Choroid plexus epithelial cell (primary cell): ENCODE measurements at places on chromosomes 2 and 18.
A peak's percentile ranks its signal among the peaks of the same experiment; 100 is the strongest.

GRCh38 chr2:172106108-172106961 lies 3.6 kb upstream of the DLX2 start:
- no peak for DNase-seq

DNA sequence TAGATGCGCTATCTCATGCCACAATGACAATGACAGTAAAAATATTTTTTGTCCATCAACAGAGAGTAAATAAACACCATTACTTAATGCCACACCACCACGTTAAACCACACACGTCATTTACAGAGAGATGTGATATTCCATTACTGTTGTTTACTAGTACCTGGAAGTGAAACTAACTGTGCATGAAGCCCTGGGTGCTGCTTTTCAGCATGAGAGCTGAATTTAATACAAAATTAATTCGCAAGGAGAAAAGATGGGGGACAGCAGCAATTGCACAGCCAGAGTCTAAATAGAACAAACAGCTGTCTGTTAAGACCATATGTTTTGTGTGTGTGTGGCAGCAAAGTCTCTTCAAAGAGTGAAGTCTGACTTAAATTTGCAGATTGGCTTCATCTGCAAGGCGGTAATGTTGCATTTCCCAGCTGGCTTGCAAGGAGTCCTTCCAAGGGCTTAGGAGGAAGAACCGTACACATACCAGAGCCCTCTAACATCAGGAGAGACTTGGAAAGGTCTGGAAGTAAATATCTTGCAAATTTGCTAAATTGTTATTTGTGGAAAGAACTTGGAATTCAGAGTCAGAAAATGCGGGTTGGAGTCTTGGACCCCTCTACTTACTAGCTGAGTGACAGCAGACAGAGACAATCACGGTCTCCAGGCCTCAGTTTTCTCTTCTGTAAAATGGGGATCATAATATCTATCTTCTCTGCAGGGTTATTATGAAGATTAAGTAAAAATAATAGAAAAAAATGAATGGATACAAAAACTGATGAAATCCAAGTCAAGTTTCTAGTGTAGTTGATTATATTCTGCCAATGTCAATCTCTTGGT lies 127.6 kb downstream of the ALPK2 start:
- DNase-seq: peak; percentile 27

GRCh38 chr2:152084076-152084475 lies 14.8 kb downstream of the CACNB4 start:
- no peak for DNase-seq

DNA sequence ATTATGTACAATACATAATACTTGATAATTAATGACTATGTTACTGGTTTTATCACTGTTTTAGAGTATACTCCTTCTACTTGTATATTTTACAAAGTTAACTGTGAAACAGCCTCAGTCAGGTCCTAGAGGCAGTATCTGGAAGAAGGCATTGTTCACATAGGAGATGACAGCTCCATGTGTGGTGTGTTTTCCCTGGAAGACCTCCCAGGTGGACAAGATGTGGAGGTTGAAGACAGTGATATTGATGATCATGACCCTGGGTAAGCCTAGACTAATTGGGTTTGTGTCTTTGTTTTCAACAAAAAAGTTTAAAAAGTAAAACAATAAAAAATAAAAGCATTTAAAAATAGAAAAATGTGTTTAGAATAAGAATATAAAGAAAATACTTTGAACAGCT lies 96.4 kb downstream of the TRIB2 start:
- no peak for DNase-seq

DNA sequence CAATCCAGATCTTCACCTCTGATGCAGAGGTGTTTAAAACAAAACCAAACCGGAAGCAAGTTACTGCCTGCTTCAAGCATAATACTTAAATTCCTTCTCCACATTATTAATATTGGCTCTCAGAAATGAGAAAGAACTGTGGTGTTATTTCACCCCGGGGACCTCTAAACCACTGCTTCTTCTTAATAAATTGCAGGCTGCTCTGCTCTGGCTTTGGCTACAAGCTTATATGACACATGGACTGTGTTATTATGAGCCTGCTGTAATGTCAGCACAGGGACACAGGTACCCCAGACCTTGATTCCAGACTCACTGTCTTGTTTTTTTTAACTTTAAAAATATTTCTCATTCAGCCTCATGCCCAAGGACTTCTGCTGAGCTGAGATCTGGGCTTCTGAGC lies 45.1 kb downstream of the ST6GAL2 start:
- DNase-seq: peak; percentile 21

DNA sequence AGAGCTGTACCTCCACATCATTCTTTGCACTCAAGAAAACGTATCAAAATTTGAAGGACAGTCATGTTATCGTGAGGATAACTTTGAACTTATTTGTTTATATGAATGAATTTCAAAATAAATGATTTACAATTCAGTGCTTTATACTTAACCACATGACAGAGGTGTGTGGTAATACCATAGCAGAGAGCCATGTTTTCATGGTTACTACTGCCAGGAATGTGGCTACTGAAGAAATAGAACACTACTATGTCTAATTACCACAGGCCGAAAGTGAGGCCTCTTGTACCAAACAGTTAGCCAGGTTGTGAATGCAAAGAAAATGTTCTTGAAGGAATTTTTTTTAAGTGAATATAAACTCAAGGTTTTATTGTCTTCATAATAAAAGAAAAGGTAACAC lies 49.2 kb downstream of the AAK1 start:
- DNase-seq: peak; percentile 67

- no peak for DNase-seq
These were observed 9.2 kb upstream of the SULT1C2 start for GRCh38 chr2:108279468-108279867.

DNA sequence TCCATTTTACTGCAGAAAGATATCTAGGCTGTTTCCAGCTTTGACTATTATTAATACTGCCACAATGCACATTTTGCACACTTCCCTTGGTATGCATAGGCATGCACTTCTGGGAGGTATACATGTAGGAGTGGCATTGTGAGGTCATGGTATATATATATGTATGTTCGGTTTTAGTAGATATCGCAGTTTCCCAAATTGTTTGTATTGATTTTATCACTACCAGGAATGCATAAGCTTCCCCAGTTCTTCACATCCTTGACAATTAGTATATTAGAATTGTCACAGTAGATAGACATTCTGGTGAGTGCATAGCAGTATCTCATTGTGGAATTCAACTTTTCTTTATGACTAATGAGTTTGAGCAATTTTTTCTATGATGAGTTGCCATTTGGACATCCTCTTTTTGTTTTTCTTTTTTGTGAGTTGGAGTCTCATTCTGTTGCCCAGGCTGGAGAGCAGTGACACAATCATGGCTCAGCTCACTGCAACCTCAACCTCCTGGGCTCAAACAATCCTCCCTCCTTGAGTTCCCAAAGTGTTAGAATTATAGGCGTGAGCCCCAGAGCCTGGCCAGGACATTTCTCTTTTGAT lies 4.2 kb upstream of the GRB14 start:
- DNase-seq: peak; percentile 50

DNA sequence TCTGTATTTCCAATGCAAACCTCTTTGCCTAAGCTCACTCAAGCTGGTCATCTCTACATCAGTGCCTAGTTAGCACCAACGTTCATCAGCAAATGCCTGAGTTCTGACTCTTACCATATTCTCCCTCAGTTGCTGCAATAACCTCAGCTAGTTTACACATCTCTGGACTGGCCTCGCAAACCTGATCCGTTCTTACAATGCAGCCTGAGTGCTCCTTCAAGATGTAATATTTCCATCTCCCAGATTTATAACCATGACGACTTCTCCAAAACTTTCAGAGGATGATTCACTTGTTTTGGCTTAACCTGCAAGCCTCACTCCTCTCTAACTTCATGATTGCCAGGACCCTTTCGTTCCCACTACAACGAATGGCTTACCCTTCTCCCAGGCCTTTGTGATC lies 69.7 kb downstream of the DIPK1C start:
- DNase-seq: no peak

- no peak for DNase-seq
These were observed 7.5 kb downstream of the C18orf32 start for GRCh38 chr18:49479381-49480137.

- no peak for DNase-seq
These were observed 27.5 kb downstream of the M1AP start for GRCh38 chr2:74620671-74621070.

DNA sequence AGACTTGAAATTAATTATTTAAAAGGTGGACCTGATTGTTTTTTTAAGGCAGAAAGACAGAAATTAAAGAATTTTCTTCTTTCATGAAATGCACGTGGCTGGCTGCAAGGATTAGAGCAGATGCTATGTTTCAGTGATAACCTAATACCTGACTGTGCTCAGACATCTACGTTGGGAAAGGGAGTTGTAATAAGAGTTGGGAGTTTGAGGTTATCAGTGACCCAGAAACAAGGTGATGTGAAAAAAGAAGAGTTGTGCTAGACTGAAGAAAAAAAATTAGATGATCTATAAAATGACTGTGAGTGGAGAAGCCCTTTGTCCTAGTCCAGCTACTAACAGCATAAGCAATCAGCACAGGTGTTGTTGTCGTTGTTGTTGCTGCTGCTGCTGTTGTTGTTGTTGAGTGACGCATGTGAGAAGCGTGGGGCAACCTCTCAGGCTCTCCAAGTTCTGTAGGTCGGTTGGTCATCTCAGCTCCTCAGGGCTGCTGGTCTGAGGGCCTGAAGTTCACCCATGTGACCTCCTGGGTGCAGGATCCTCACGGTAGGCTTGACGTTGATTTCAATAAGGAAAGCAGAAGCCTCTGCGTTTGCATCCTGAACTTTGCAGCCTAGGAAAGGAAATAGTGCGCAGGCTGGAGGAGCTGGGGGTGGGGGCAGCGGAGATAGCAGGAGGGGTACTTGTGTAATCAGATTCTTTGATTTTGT lies 7.6 kb downstream of the POU3F3 start:
- no peak for DNase-seq

GRCh38 chr2:96636551-96637171 lies 1.5 kb downstream of the KANSL3 start:
- peak; percentile 28 for DNase-seq

DNA sequence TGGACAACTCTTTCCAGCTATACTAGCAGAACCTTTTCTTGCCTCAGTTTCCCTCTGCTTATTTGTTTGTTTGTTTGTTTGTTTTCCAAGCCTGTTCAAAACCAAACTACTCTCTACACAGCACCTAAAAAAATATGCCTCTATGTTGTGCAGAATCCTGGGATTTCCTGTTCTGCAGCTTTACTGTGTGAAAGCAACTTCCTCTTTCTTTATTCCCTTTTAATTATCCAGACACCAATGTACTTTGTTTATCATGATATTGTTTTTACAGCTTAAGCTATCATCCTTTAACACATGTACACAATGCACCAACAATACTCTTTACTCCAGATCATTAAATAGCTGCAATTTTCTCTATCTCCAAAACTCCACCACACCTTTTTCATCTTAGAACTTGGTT lies 259.5 kb downstream of the EPHA4 start:
- no peak for DNase-seq

DNA sequence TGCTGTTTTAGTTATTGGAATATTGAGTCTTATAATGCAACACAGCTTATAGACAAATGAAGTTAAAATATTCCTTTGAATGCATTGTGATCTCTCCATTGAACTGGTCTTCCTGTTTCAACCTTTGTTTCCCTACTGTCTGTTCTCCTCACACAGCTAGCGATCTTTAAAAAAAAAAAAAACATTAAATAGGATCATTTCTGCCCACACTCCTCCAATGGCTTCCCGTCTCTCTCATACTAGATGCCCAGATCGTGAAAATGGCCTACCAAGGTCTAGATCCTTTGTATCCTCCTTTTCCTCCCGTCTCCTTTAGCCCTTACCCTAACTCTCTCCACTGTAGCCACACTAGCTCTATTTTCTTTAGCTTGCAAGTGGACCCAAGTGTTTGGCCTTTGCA lies 2.4 kb downstream of the FAM171B start:
- no peak for DNase-seq

DNA sequence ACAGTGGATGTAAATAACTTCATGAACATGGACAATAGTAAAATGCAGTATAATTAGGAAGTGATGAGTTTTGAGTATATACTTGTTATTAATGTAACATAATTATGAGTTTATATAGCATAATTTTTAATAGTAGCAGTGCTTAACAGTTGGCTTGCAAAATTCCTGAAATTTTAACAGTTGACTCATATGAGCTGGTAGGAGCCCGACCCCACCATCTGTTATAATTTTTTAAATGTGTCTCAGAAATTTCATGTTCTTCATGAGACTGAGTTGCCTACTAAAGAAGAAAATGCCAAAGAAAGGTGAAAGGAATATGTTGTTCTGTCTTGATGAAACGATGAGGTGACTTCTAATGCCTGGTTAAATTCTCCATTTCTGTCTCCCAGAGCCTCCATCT lies 62.6 kb downstream of the ITGB1BP1 start:
- DNase-seq: peak; percentile 31

DNA sequence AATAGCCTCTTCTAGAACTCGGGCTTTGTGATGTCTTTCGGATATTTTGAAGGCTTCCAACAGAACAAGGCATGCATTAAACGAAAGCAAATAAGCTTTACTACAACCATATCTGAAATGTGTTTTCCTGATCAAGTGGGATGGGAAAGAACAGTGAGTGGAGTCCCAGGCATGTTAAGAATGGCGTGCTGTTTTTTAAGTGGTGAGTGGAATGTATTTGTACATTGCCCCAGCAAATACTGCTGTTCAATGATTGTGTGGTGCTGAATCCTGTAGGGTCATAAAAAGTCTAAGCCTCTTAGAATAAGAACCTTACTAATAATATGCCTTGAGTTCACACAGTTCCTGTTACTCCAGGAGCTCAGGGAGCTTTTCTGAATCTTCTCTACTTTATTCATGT lies 52.5 kb downstream of the POMC start:
- DNase-seq: peak; percentile 64

DNA sequence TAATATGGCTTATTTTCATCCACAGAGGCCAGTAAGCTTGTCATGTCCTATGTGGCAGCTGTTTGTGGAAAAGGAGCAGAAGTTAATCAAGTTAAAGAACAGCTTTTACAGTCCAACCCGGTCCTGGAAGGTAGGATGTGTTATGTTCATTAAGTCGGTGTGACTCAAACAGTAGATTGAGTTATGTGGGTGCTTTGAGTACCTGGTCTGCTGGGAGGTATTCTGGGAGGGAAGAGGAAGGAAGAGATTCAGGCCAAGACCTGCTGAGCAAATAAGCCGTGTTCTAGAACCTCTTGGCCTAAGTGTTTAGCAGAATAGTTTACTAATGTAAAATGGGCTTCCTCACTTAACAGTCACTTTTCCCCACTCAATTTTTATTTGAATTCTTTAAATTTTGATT lies 96.2 kb downstream of the MYO1B start:
- no peak for DNase-seq

- DNase-seq: no peak
These were observed 50.0 kb downstream of the ANKMY1 start for GRCh38 chr2:240507778-240508251.

GRCh38 chr2:78034706-78035105 lies 512.5 kb upstream of the LRRTM4 start:
- no peak for DNase-seq

DNA sequence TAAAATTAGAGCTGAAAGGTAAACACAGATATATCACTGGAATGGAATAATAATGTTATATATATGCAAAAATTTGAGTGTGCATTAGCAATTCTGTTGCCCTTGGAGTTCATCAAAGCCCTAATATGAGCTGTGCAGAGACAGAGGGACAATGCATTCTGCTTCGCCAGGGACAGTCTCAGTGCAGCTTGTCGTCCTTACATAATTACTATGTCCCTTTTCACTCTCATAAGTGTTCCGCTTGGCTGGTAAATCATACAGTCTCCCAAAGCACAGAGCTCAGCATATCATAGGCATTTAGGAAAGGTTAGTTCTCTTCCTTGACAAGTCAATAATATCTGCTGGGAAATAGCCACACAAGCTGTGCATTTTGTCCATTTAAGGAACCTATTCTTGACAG lies 30.7 kb downstream of the MAPK4 start:
- DNase-seq: no peak
